Fibroblast of skin of right quadriceps (primary cell): ENCODE measurements at places on chromosomes 4 and X.
A peak's percentile ranks its signal among the peaks of the same experiment; 100 is the strongest.

GRCh38 chr4:100582146-100582545 lies 64.3 kb upstream of the EMCN start:
- DNase-seq = no peak

GRCh38 chrX:39830414-39830813 lies 267.3 kb downstream of the BCOR start:
- DNase-seq = no peak

GRCh38 chr4:135192751-135193535 lies 991.4 kb upstream of the PABPC4L start:
- peak; percentile 50 for DNase-seq

DNA sequence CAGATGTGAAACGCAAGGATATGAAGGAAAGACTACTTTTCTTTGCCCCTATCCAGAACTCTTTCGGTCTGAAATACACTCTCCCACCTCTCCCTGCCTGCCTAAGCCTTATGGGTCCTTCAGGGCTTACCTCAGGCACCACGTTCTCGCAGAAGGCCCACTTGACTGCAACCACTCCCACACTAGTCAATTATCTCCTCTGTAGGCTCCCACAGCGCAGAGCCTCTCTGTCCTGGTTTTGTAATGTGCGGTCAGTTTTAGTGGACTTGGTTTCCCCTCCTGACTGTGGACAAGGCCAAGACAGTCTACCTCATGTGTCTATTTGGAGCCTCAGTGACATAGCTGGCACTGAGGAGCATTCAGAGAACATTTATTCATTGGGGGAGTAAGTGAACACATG lies 11.1 kb downstream of the CNGA2 start:
- DNase-seq = no peak

- DNase-seq = no peak
Measured at GRCh38 chrX:45845142-45845541, 644.5 kb upstream of the DIPK2B start.

GRCh38 chr4:86152454-86152853 lies 207.4 kb downstream of the MAPK10 start:
- DNase-seq = no peak

- DNase-seq = no peak
Measured at GRCh38 chrX:9844936-9845577, 58.8 kb downstream of the SHROOM2 start.

DNA sequence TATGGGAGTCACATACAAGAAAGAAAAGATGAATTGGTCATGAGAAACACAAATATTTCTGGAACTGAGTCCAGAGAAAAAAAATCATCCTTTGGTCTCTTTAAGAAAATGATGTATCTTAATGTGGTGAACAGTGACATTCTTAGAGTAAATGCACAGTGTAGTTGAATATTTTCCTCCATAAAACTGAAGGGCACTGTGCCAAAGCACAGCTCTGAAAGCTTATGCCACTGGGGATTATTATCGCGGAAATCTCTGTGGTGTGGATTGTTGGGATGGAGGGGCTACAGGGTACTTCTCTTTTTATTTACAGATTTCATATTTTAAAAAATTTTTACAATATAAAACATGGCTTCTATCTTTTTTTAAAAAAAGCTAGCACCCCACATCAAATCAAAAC lies 908.1 kb downstream of the CCSER1 start:
- DNase-seq = peak; percentile 10

- no peak for DNase-seq
Measured at GRCh38 chr4:25843340-25844097, 19.3 kb downstream of the SEL1L3 start.
